Activated CD4-positive, alpha-beta T cell treated with anti-CD3 and anti-CD28 coated beads, Interleukin-2, amount 10 ng/mL, durations not matched to agents 7 days and 5 days (primary cell): ENCODE measurements at places on chromosomes 7 and 10. TPM values are rescaled to one million over a fixed set of nuclear protein-coding genes. Genes with fewer than 3 reads are reported as not detected.

The OR6B1 gene
- not detected for total RNA-seq

The FOXI2 gene
- total RNA-seq = not detected

The SLC39A12 gene
- total RNA-seq = not detected

The CACNA2D1 gene
- total RNA-seq = not detected

The HOXA9 gene
- total RNA-seq = not detected

The RNF32 gene
- total RNA-seq = 2.2 TPM

The LRRD1 gene
- not detected for total RNA-seq

The VWA2 gene
- not detected for total RNA-seq

The FAM25G gene
- not detected for total RNA-seq

The TRPV5 gene
- total RNA-seq = not detected

The OPN1SW gene
- total RNA-seq = not detected

The RAB19 gene
- total RNA-seq = 7.2 TPM

The CALHM1 gene
- 0.21 TPM for total RNA-seq

The PLOD3 gene
- total RNA-seq = 69.5 TPM

The UNC5B gene
- total RNA-seq = not detected

The ANKRD22 gene
- total RNA-seq = 0.17 TPM

The SPDYE2 gene
- 0.15 TPM for total RNA-seq

The PRSS37 gene
- not detected for total RNA-seq

The ADAM12 gene
- total RNA-seq = 0.65 TPM

The CACNB2 gene
- total RNA-seq = not detected

The SPACDR gene
- total RNA-seq = 4.1 TPM

The ANKRD61 gene
- total RNA-seq = not detected

The RADIL gene
- total RNA-seq = 0.84 TPM

The PIK3CG gene
- 51.6 TPM for total RNA-seq

The EN2 gene
- total RNA-seq = not detected

The PNLIPRP2 gene
- total RNA-seq = not detected

The ACTL6B gene
- not detected for total RNA-seq

The DENND11 gene
- 28.9 TPM for total RNA-seq

The CPXM2 gene
- not detected for total RNA-seq

The DNAJC12 gene
- 1.9 TPM for total RNA-seq

The HIF1AN gene
- 54.9 TPM for total RNA-seq

The SCIN gene
- 1.7 TPM for total RNA-seq

The ENO4 gene
- total RNA-seq = not detected

The SFTPA2 gene
- not detected for total RNA-seq

The SLC26A5 gene
- not detected for total RNA-seq

The OLAH gene
- 1.2 TPM for total RNA-seq

The UCMA gene
- total RNA-seq = not detected

The LRRC18 gene
- total RNA-seq = not detected

The OR6V1 gene
- total RNA-seq = not detected

The PLXDC2 gene
- total RNA-seq = not detected

The SLC13A4 gene
- total RNA-seq = not detected

The CYP3A4 gene
- total RNA-seq = not detected

The PIP gene
- not detected for total RNA-seq

The NAT16 gene
- total RNA-seq = not detected

The VWDE gene
- 3.2 TPM for total RNA-seq

The NPTX2 gene
- not detected for total RNA-seq

The RARRES2 gene
- total RNA-seq = not detected

The BAMBI gene
- total RNA-seq = not detected

The IL2RA gene
- 142 TPM for total RNA-seq

The TAX1BP1 gene
- total RNA-seq = 65.1 TPM

The ARHGAP12 gene
- total RNA-seq = 15.4 TPM
